Stimulated activated CD4-positive, alpha-beta T cell treated with anti-CD3 and anti-CD28 coated beads, Interleukin-1b, Interleukin-23, amount 100 ng/mL, for 1 hour (primary cell): ENCODE measurements at places on chromosomes 7 and 10.

GRCh38 chr10:86687750-86688149 is 19.4 kb downstream of the LDB3 start:
- DNase-seq: no peak

DNA sequence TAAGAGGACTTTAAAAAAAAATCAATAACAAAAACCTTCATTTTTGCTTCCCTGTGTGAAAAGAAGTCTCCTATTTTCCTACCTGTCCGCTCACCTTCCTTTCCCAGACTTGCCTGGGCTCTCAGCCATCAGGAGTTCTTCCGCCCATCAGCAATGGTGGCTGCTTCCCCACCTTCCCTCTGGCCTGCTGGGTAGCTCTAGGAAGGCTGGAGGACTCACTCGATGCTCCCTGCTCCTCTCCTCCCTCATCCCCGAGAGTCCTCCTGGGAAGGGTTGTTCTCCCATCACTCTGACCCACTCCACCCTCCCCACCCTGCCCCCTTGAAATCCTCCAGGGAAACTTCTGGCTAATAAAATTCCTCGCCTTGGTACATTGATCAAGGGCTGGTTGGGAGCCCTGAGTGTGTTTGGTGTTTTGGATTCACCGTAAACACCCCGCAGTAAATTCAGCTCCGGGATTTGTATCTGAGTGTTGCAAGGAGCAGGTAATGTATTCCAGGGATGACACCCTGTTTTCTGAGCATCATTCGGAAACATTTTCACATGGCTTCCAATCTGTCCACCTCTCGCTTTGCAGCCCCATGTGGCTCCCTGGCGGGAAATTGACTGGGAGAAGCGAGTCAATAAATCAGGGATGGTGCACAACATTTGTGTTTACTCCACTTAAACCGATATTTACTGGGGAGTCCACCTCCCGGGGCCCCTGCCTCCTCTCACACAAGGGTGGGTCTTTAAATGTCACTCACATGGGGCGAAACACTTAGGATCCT is 126.4 kb upstream of the SDK1 start:
- DNase-seq: no peak

- DNase-seq: no peak
Observed at GRCh38 chr7:39695852-39696586, 72.6 kb downstream of the RALA start.

DNA sequence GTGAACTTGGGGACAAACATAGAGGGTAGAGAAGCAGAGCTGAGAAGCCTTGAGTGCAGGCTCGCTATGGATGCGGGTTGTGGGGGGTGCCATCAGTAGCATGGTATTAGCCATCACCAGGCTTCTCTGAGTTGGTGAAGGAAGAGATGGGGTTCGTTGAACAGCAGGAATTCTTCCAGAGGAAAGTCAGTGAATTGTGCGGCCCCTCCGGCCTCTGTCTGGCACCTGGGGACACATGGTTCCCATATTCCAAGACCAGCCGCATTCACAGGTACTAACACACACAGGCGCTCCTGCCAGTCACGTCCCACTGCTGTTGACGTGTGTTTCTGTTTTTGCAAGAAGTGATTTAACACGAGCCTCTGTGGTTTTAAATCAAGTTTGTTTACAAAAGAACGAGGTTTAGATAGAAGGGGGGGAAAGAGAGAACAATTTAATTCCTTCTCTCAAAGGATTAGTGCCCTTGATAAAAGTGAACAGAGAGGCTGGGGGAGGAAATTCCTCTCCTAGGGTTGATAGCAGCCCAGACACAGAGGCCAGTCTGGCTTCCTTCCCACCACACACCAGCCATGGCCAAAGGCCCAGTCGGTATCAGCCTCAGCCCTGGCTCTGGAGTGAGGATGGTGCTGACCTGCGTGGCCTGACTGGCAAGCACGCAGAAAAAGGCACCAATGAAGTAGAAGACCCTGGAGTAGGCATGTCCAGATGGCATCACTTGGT is 252.6 kb upstream of the IGFBP3 start:
- DNase-seq: no peak

DNA sequence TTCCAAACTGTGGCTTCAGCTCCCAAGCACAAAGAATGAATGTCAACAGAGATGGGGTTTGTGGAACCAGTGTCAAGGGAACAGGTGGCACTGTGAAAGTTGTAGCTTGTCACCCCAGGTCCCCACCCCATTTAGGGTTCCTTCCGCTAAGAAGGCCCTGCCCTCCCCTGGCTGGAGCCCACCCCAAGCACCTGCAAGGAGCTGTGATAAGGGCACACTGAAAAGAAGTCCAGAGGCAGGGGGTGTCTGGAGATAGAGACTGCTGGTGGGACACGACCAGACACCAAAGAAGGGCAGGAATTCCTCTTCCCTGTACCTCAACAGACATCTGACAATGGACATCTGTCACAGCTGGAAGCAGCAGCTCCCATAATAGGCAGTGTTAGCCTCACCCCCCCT is 4.5 kb downstream of the GRID1 start:
- DNase-seq: no peak

GRCh38 chr7:112395411-112395810 is 54.8 kb upstream of the IFRD1 start:
- no peak for DNase-seq

DNA sequence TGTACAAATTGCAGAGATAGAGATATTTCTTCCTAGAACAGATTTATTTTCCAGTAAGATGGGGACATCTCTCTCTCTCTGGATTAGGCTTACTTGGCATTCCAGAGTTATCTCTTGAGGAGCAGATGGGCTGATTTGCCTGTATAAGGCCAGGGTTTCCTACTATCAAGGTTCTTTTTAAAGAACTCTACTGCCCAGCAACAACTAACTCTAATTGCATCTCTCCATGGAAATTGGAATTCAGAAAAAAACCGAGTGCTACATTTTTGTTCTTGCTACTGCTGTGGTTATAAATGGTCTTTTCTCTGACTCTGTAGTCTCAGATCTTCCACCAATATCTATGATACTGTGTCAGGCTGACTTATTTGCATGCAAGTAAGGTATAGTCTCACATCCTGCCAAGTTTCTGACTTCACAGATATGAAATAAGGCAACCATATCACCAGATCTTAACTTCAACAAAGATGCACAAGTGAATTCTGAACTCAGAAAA is 161.1 kb downstream of the CRPPA start:
- DNase-seq: no peak

- no peak for DNase-seq
Observed at GRCh38 chr7:2126621-2127020, 106.1 kb downstream of the MAD1L1 start.

GRCh38 chr10:100072514-100072913 is 9.2 kb downstream of the CPN1 start:
- no peak for DNase-seq

DNA sequence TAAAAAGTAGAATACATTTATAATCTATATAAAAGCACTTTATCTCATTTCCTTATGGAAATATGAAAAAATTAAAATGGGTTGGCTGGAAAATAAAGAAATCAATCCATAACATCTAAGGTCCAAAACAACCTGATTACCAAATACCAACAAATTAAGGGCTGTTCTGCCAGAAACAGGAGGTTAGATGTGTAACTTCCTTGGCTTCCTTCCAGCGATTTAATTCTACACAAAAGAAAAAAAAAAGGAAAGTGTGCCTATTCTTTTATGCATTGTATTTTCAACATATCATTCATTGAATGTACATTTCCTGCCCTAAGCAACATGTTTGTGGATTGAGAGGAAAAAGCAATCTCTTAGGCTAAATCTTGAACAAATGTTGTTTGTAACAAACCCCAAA is 36.2 kb upstream of the USP6NL start:
- no peak for DNase-seq

DNA sequence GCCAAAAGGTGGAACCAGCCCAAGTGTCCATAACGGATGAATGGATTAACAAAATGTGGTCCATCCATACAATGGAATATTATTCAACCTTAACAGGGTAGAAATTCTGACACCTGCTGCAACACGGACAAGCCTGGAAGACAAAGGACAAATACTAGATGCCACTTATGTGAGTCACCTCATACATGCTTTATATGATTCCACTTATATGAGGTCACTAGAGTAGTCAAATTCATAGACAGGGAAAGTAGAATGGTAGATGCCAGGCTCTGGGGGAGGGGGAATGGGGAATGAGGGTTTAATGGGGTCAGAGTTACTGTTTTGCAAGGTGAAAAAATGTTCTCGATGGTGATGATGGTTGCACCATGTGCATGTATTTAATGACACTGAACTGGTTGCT is 34.0 kb upstream of the CYTH3 start:
- DNase-seq: no peak

DNA sequence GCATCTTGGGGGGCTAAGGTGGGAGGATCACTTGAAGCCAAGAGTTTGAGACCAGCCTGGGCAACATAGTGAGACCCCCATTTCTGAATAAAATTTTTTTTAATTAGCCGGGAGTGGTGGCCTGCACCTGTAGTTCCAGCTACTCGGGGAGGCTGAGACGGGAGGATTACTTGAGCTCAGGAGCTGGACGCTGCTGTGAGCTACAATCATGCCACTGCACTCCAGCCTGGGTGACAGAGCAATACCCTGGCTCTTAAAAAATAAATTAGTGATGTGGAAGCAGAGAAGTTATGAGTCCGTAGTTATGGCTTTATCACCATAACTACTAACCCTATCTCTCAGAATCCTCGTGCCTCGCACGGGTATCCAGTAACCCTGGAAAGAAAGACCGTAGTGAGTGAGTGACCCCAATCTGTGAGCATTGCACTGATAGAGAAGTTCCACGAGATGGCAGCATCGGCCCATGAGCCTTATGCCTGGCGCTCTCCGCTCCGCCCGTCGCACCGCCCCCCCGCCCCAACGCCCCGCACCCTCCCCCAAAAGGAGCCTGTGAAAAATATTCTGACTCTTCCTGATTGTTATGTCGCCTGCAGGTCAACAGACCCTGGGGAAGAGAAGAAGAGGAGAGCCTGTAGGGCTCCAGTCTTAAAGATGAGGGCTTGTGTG is 4.9 kb upstream of the SLC29A3 start:
- peak; percentile 45 for DNase-seq

GRCh38 chr7:351256-351655 is 61.3 kb downstream of the FOXL3 start:
- peak; percentile 21 for DNase-seq

- no peak for DNase-seq
Observed at GRCh38 chr7:124276005-124276622, 243.2 kb upstream of the TMEM229A start.

GRCh38 chr7:44740055-44740454 is 8.6 kb upstream of the ZMIZ2 start:
- no peak for DNase-seq

DNA sequence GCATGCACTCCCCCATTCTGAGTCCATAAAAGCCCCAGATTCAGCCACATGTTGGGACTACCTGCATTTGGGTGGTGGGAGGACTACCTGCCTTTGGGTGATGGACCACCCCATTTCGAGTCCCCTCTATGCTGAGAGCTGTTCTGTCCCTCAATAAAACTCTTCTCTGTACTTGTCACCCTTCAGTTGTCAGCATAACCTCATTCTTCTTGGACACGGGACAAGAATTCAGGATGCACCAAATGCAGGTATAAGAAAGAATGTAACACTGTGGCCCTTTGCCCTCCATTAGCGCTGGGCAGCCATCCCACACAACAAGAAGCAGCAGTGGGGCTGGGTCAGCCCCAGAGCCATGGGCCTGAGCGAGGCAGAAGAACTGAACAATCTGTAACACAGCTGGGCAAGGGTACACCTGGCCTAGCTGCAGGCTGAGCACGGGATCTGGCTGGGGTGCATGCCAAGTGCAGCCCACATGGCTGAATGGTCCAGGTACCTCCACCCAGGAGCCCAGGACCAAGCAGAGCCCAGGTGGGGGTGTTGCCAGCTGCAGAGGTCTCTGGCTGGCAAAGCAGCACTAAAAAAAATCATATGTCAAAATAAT is 1344.3 kb upstream of the LRRTM3 start:
- DNase-seq: no peak
